M059J (cell line): ENCODE measurements at places on chromosomes 3 and 15.

- peak; percentile 31 for DNase-seq
Measured at GRCh38 chr3:50370594-50370993, 11.3 kb upstream of the TMEM115 start.

DNA sequence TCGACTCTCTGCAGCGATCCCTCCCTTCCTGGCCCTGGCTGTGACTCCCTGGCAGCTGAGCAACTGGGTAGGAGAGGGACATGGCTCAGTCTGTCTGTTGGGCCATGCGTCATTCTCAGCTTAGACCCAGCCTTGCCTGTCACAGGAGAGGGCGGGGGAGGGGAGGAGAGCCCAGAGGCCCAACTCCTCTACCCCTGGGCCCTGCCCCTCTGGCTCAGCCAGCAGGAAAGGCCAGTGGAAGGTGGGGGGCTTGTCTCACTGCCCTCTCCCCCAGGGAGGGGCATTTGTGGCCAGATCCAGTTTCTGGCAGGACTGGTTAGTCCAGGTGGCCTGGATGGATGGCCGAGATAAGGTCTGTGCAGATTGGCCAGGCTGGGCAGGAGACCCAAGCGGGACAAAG is 31.6 kb downstream of the DNAJB8 start:
- peak; percentile 46 for DNase-seq

GRCh38 chr15:84811151-84811550 is 6.0 kb upstream of the ALPK3 start:
- no peak for DNase-seq

GRCh38 chr3:110457508-110457907 is 614.1 kb upstream of the NECTIN3 start:
- no peak for DNase-seq

- no peak for DNase-seq
Measured at GRCh38 chr3:112320691-112321090, 12.3 kb upstream of the CD200 start.

DNA sequence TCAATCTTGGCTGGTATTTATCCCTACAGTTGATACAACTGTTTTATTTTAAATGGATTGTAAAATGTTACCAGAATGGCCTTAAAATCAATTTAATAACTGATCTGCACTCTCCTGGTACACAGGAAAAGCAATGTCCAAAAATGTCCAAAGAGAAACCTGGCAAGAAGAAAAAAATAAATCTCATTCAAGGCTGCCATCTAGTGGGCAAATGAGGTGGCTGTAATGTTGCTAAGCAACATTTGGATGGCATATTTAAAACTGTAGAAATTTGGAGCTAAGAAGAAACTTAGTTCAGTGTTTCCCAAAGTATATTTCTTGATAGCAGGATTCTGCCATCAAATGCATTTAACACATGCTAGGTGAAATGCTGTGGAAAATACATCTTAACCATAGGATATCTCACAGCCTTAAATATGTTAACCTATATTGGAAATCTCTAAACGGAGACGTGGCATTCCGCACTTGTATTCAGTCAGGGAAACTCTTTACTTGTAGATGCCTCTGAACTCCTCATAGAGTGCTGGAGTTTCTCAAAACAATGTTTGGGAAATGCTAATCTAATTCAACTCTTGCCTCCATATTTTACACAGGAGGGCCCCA is 216.8 kb downstream of the ERC2 start:
- peak; percentile 54 for DNase-seq

- DNase-seq: no peak
Measured at GRCh38 chr15:96076350-96076749, 254.2 kb upstream of the NR2F2 start.

DNA sequence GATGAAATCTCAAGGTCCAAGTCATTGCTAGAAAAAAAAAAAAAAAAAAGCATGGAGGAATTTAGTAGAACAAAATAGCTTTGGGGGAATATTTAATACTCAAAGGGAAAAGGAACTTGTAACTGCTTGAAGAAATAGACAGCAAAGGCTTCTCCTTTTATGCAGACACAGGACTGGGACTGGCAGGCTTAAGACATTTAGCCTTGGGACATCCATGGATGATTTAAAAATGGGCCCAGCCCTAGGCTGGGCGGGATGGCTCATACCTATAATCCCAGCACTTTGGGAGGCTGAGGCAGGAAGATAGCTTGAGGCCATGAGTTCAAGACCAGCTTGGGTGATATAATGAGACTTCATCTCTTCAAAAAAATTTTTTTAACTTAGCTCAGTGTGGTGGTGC is 19.8 kb downstream of the RPSA start:
- no peak for DNase-seq
